Activated naive CD8-positive, alpha-beta T cell treated with anti-CD3 and anti-CD28 coated beads, Interleukin-2, amount 50 U/mL, for 24 hours (primary cell): ENCODE measurements at places on chromosomes 4 and X.
A peak's percentile ranks its signal among the peaks of the same experiment; 100 is the strongest.

DNA sequence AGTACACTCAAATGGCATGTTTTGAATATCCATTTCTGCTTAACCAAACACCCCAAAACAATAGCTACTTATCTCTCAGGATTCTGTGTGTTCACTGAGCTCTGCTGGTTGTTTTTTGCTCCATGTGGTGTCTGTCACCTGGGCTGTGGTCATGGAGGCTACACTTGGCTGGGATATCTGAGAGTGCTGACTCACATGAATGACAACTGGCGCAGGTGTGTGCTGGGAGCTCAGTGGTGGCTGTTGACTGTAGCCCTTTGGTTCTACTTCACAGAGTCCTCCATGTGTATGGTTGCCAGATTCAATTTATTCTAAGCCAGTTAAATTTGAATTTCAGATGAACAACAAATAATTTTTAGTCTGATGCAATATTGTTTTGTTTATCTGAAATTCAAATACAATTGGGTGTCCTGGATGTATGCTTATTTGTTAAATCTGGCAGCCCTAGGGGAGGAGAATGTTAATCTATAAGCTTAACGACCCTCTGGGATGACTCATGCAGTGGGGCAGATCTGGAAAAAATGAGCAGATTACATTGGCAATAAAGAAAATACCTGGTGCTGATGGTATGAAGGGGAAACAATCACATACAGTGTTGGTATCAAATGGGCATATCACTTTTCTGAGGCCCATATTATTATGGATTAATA lies 28.2 kb upstream of the TCEAL4 start:
- H3K27me3 ChIP-seq, result no peaks in the 10 kb centered on the region
- H3K36me3 ChIP-seq, result no peaks in the 10 kb centered on the region
- H3K4me3 ChIP-seq, result no peak overlapping the region
- no peak overlapping the region for H3K27ac ChIP-seq
- no peak for DNase-seq

GRCh38 chr4:41727861-41728572 lies 20.5 kb downstream of the PHOX2B start:
- DNase-seq, result no peak
- no peaks in the 10 kb centered on the region for H3K4me1 ChIP-seq
- H3K27me3 ChIP-seq, result peaks cover 10% of the 10 kb centered on the region

GRCh38 chrX:150482537-150483206 lies 85.7 kb upstream of the MTM1 start:
- peak; percentile 41 for DNase-seq
- peaks cover 63% of the 10 kb centered on the region for H3K4me1 ChIP-seq
- H3K36me3 ChIP-seq, result no peaks in the 10 kb centered on the region
- H3K27ac ChIP-seq, result peak overlapping the region; percentile 69
- H3K27me3 ChIP-seq, result no peaks in the 10 kb centered on the region
- H3K4me3 ChIP-seq, result peak overlapping the region; percentile 18

DNA sequence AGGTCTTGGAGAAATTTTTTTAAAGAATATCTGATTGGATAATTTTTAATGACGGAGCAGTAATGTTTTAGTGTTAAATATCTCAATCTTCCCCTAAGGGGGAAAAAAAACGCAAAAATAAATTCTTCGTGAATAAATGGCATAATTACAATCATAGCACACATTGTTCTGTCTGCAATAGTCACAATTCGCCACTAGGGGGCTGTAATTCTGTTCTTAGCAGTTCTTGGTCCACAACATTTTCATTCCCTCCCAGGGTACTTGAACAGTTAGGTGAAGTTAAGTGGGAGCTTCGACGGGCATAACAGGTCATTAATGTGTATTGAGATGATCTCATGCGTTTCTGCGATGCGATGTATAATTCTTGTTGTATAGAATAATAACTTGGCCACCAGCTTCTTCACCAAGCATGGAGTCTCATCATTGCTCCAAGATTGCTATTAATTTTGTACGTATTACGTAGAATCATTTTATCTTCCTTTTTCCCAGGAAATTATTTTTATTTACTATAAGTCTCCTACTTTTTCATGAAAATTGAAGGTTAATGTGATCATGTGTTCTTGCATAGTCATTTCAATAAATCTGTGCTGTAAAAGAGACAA lies 27.2 kb downstream of the HTR2C start:
- no peak overlapping the region for H3K4me3 ChIP-seq
- DNase-seq, result peak; percentile 3
- H3K4me1 ChIP-seq, result no peaks in the 10 kb centered on the region
- no peaks in the 10 kb centered on the region for H3K36me3 ChIP-seq

DNA sequence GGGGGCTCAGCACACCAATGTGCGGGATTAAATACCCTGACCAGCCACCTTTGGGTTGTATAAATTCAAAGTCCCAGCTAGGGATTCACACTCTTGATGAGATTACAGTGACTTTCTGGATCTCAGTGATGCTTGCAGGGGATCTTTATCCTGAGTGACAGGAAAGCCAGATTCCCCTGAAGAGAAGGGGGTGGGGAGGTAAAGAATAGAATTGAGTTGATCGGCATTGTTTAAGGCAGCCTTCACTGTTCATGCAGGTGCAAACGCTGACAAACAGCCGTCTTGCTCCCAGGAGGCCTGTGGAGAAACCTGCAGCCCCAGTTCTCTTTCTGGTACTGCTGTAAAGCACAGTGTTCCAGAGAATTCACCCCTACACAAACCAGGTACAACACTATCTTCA lies 19.0 kb downstream of the CXXC4 start:
- no peak for DNase-seq
- H3K4me1 ChIP-seq, result no peaks in the 10 kb centered on the region
- no peak overlapping the region for H3K4me3 ChIP-seq
- no peak overlapping the region for H3K27ac ChIP-seq
- no peaks in the 10 kb centered on the region for H3K36me3 ChIP-seq

- no peak overlapping the region for H3K4me3 ChIP-seq
- H3K27ac ChIP-seq, result no peak overlapping the region
- no peaks in the 10 kb centered on the region for H3K36me3 ChIP-seq
Observed at GRCh38 chr4:162015090-162015489, 148.7 kb downstream of the FSTL5 start.

DNA sequence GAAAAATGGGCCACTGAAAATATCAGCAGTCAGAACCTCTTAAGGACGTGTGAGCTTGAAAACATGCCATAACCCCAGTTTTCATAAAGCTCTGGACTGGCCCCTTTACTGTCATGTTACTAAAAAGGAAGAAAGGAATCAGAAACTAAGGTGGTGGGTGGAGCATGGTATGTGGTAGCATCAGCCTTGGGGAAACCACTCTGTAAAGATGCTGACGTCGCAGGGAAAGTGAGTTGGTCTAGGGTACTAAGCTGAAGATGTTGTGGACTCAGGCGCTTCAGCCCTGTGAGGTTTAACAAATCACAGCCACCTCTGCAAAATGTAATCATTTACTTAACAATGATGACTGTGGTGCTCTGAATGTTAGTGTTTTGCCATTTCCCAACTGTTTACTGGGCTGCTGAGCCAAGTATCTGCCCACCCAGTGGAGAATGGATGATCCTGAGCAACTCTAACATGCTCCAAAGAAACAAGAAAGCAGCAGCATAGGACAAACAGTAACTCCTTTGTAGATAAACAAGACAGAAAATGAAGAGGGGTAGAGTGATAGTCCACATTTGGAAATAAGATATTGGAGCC lies 33.4 kb downstream of the C4orf54 start:
- H3K4me3 ChIP-seq, result no peak overlapping the region
- DNase-seq, result no peak
- no peaks in the 10 kb centered on the region for H3K36me3 ChIP-seq
- no peaks in the 10 kb centered on the region for H3K27me3 ChIP-seq

GRCh38 chr4:1579001-1579900 lies 104.9 kb downstream of the FAM53A start:
- H3K4me3 ChIP-seq, result peak overlapping the region; percentile 68
- peaks cover 4% of the 10 kb centered on the region for H3K4me1 ChIP-seq
- peak; percentile 76 for DNase-seq
- H3K27ac ChIP-seq, result no peak overlapping the region
- no peaks in the 10 kb centered on the region for H3K27me3 ChIP-seq

DNA sequence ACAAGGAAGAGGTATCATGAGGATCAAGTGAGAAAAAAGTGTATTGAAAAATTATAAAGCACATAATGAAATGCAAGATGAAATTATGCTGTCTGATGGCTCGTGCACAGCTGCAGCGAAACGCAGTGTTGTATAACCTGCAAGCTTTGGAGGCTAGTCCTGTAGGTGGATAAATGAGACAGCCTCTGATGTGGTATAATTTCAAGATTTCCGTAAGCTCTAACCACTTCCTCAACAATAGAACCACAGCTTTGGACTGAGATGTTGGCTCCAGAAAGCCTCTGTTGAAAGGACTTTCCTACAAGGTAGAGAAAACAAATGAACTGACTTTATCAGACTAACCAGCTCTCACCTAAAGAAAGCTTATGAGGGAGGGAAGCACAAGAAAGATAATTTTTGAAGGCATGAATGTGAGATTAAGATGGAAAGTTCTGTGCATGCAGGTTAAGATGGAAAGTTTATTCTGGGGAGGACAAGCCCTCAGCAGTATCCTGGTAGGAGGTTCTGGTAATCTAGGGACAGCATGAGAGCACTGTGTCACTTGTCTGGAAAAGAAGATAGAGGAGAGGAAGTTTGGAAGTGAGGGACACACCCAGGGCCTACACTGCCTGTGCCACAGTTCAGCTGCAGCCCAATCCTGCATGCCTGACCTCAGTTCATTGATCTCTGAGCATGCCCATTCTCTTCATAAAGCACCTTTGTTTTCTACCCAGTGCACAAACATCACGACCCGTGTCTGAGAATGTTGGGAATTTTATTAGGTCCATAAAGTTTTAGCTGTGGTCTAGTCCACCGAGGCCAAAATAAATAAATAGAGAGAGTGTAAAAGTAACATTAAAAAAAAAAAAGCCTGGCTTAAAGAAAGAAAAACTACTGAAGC lies 161.5 kb upstream of the SFRP2 start:
- H3K27ac ChIP-seq, result peak overlapping the region; percentile 28
- peaks cover 4% of the 10 kb centered on the region for H3K36me3 ChIP-seq
- peaks cover 25% of the 10 kb centered on the region for H3K4me1 ChIP-seq
- H3K27me3 ChIP-seq, result peaks cover 39% of the 10 kb centered on the region

GRCh38 chrX:8879750-8880149 lies 78.6 kb upstream of the FAM9A start:
- no peaks in the 10 kb centered on the region for H3K27me3 ChIP-seq
- no peaks in the 10 kb centered on the region for H3K36me3 ChIP-seq
- no peak overlapping the region for H3K4me3 ChIP-seq

GRCh38 chrX:69028006-69028760 lies 137.1 kb downstream of the PJA1 start:
- H3K36me3 ChIP-seq, result no peaks in the 10 kb centered on the region
- no peaks in the 10 kb centered on the region for H3K27me3 ChIP-seq
- DNase-seq, result no peak
- no peak overlapping the region for H3K4me3 ChIP-seq
- H3K27ac ChIP-seq, result no peak overlapping the region

DNA sequence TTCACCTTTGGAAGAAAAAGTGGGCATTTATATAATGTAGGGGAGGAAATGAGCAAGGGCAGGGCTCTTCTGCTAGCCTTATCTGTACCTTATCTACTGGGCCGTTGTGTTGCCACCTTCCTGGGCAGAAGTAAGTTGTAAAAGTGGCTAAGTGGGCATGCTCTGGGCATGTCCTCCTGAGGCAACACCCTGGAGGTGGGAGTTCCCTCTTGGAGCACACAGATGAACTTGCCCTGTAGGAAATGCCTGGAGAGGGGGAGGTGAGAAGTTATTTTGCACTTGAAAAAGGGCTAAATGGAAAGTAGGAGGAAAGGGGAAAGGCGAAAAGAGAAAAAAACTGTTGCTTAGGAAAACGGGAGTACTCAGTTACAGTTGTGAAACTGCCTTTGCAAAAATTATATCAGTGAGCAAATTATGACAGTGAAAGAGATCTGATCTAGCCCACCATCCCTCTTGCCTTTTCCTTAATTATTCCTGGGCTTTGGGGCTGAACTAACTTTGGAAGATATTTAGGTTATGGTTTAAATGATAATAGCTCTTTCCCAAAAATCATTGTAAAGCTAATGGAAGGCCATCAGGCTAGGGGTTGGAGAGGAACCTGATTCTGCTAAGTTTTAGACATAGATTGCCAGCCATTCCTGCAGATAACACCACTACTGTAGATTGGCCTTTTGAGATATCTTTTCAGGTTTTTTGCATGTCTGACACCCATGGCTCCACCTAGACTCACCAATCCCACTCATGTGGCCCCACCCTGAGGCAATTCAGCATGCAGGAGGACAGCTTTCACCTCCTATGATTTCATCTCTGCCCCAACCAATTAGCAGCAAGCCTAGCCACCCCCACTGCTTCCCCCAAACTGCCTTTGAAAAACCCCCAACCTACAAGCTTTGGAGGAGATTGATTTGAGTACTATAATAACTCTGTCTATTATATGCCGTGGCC lies 20.5 kb upstream of the ZNF81 start:
- H3K4me3 ChIP-seq, result no peak overlapping the region
- H3K36me3 ChIP-seq, result no peaks in the 10 kb centered on the region
- no peaks in the 10 kb centered on the region for H3K27me3 ChIP-seq
- H3K4me1 ChIP-seq, result peaks cover 4% of the 10 kb centered on the region
- DNase-seq, result no peak

GRCh38 chr4:151038452-151039157 lies 23.5 kb upstream of the LRBA start:
- no peaks in the 10 kb centered on the region for H3K36me3 ChIP-seq
- H3K27ac ChIP-seq, result no peak overlapping the region
- peaks cover 6% of the 10 kb centered on the region for H3K27me3 ChIP-seq
- H3K4me1 ChIP-seq, result peaks cover 7% of the 10 kb centered on the region
- no peak for DNase-seq
